PC-3 (cell line): ENCODE measurements at places on chromosomes 12 and 14. TPM values are rescaled to one million over a fixed set of nuclear protein-coding genes. Genes with fewer than 3 reads are reported as not detected.

Gene KRT80
- 19.8 and 30.1 TPM in 2 replicates for total RNA-seq

Gene PTPRQ
- 0.07 TPM in 1 of 2 replicates, not detected in the other for total RNA-seq

Gene IGF1
- not detected in 2 replicates for total RNA-seq

Gene ACOT6
- total RNA-seq: not detected in 2 replicates

Gene ZDHHC22
- 0.15 and 0.81 TPM in 2 replicates for total RNA-seq

Gene DDX47
- total RNA-seq: 58.9 and 59.0 TPM in 2 replicates

Gene KLRD1
- total RNA-seq: 0.06 TPM in 1 of 2 replicates, not detected in the other

Gene PKP2
- 12.7 TPM in 2 replicates for total RNA-seq

Gene CCDC198
- total RNA-seq: 0.15 and 3.3 TPM in 2 replicates

Gene PDE3A
- total RNA-seq: 0.58 and 2.0 TPM in 2 replicates

GRCh38 chr12:91357381-91357780, 174.8 kb upstream of the DCN start:
- peak; percentile 13 for DNase-seq

GRCh38 chr12:129215556-129215955, 362.3 kb downstream of the GLT1D1 start:
- DNase-seq: no peak

DNA sequence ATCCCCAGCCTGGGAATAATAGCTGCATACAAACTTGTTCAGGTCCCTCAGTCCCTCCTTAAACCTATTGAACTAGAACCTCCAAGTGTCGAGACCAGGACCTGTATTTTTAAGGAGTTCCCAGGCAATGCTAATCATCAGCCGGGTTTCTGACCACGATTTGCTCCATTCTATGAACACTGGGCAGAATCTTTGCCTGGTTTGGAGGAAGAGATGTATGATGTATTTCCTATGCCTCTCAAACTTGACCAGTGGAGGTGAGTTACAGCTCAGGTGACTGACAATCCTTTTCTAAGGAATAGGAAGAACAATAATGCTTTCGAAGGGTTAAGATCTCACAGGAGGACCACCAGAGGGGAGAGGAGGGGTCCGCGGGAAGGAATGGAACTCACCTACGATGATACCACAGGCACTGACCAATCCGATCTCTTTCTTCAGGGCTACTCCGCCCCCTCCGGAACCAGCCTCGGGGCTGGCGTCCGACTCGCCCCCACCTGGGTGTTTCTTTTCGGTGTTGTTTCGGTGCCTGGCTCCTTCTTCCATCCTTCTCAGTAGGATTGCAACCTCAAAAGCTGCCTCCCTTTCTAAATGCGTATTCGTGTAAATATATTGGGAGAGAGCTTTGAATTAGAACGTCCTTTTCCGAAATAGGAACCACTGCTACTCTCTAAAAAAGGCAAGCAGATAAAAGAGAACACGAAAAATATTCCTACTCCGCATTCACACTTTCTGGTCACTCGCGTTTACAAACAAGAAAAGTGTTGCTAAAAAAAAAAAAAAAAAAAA, 895 bp downstream of the SLC7A8 start:
- DNase-seq: peak; percentile 35

GRCh38 chr12:53376747-53377146, 3.2 kb upstream of the SP1 start:
- no peak for DNase-seq

GRCh38 chr14:21070610-21071224, 613 bp downstream of the ARHGEF40 start:
- DNase-seq: no peak

GRCh38 chr12:46369474-46370379, 2.8 kb downstream of the SLC38A2 start:
- no peak for DNase-seq

DNA sequence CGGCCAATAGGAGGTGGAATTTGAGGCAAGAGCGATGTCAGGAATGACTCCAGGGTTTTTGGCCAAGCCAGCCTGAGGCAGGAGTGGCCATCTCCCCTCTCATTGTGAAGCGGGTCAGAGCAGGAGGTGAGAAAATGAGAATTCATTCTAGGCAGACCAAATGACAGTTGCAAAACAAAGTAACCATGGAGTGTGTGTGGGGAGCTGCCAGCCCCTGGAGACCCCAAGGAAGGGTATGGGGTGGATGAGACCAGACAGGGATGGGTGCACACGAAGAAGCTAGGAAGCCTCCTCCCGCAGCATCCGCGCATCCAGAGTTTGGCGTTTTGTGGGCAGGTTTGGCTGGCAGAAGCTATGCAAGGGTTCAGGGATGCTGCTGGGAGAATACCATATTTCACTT, 38.8 kb downstream of the FZD10 start:
- DNase-seq: no peak

- DNase-seq: peak; percentile 85
Measured at GRCh38 chr14:65658202-65658601, 245.7 kb downstream of the FUT8 start.

DNA sequence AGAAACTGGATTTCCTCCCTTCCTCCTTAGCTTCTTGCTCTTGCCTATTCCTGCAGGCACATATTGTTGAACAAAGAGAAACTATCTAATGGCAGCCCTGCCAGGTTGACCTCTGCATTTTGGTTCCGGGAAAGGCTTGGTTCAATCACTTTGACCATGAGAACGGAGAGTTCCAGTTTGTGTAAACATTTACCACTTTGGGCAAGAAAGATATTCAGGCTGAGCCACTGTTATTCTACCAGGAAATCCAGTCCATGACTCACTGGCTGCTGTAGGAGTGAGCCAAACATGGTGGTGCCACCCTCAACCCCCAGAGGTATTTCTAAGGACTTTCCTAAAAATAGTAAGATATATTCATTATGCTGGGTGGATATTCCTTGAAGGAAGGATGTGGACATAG, 242.2 kb upstream of the OR4E1 start:
- DNase-seq: peak; percentile 81

- no peak for DNase-seq
Measured at GRCh38 chr12:27338473-27338872, 5.8 kb downstream of the BMAL2 start.

GRCh38 chr12:96308881-96309280, 91.4 kb downstream of the CDK17 start:
- no peak for DNase-seq

- no peak for DNase-seq
Measured at GRCh38 chr14:104784846-104785707, 10.5 kb downstream of the AKT1 start.

DNA sequence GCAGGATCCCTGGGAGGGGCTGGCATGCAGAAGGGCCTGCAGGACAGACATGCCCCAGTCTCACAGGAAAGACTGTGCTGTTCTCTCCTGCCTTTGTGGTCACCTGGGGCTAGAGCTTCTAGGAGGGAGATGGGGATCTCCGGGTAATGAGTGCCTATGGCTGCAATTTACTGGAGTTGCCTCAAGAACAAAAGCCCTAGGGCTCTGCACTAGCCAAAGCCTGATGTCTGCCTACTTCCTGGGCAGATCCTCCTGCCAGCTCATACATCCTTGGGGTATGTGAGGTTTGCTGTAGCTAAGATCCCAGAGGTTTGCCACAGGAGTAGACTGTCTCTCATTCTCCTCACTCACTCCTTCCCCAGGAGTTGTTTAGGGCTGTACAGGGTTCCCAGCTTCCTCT, 106.9 kb upstream of the PPFIA2 start:
- DNase-seq: no peak

GRCh38 chr14:102097441-102098135, 10.7 kb upstream of the HSP90AA1 start:
- DNase-seq: peak; percentile 71

DNA sequence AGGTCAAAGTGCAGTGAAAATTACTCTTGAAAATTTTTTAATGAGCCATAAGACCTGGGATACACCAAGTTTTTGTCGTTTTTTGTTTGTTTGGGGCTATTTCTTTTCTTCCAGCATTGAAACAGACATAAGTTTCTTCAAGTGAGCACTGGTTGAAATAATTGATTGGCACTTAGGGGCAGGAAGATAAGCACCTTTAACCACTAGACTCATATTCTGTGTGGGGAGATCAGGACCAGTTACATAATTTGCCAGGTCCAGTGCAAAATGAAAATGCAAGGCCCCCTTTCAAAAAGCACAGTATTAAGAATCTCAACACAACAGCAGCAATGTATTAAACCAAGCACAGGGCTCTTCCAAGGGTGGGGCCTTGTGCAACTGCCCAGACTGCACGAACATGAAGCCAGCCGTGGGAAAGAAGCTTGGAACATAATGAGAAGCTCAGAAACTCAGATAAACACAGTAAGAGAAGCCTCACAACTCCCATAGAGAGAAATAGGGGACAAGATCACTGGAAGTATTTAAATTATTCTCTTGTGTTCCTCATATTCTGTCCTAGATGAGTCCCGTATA, 3.2 kb upstream of the TCP11L2 start:
- no peak for DNase-seq

DNA sequence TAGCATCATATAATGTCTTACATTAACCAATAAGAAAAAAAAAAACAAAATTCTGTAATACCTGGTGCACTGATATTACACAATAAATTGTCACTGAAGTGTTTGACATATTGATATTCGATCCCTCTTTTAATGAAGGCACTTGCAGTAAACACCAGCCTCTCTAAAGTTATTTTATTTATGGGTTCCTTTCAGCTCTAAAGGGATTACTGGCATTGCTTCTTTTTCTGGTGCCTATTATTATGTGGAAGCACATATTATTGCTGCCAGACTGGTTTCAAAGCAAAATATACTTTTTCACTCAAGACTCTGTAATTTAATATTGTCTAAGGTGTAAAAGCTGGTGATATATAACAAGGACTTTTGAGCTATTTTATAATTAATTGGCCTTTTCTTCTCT, 1090.5 kb downstream of the TRHDE start:
- DNase-seq: no peak

GRCh38 chr12:51183816-51184215, 10.9 kb upstream of the TFCP2 start:
- peak; percentile 1 for DNase-seq

DNA sequence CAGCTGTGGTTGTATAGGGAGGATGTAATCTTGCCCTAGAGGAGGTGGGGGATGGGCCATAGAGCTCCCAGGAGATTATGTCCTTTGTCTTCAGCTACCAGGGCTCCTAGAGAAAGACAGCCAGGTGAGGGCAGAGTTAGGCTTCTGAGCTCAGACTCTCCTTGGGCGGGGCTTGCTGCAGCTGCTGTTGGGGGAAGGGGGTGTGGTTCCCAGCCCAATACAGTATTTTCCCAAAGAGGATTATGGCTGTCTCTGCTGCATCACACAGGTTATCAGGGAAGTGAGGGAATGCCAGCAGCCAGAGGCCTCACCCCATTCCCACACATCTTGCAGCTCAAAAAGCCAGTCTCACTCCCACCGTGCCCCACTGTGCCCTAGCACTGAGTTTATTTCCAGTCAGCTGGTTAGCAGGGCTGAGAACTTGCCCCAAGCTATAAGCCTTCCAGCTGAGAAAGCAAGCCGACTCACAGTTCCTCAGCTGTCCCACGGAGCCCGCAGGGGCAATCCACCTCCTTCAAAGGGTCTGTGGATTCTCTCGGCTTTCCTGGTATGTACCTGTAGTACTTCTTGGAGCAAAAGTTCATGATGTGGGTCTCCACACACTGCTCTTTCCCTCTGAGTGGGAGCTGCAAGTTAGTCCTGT, 217.3 kb upstream of the CPNE8 start:
- DNase-seq: peak; percentile 48

GRCh38 chr12:24681570-24681969, 267.3 kb downstream of the BCAT1 start:
- no peak for DNase-seq

DNA sequence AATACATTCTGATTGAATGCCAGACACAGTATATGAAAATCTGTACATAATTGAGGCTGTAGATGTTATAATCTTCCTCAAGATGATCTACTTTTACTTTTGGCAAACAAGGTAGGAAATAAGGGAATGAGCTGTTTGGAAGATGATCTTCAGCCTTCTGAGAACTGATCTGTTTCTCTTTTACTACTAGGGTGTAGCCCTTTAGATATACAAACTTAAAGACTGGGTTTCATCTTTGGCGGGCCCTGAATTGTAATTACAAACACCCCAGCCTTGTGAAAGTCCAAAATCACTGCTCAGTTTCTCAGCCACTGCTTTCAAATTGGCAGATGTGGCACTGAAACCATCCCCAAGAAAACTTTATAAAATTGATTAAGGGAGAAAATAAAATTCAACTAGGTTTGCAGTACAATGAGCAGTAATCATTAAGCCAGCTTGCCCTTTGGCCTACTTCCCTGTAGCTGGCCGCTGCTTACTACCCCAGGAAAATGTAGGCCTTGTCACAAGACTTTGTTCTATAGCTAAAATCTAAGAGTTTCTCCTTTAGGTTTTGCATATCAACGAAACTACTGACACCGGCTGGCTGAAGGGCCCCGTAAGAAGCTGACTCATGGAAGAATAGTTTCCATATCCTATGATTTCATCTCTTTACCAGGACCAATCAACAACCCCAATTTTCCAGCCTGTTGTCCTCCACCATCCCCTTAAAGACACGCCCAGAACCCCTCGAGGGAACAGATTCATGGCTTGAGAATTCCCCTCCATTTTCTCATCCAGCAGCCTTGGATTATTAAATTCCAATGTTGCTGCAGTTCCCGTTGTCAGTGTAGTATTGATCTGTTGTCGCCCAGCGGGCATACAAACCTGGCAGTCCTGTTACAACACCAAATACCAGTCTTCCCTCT, 210.8 kb downstream of the PCNX1 start:
- DNase-seq: peak; percentile 95

DNA sequence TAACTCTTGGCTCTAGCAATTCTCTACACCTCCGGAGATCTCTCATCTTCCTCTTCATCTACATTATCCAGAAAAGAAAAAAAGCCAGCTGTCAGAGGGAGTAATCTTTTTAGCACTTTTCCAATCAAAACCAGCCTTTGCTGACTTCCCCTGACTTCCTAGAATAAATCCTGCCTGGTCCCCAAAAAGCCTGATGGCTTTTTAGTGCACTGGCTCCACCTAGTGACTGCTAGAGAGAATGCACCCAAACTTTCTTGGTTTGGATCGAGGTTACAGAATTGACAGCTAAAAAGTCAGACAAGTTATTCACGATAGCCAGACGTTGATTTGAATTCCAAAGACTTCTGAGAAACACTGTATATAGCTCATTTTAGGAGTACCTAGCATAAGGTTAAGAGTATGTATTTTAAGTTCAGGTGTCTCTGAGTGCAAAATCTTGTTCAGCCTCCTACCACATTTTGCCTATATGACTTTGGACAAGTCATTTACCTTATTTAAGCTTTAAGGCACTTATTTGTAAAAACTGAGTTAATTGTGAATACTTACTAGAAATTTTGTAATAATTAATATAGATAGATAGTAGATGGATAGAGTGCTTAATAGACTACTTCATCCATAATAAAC, 185.7 kb upstream of the GRIN2B start:
- DNase-seq: peak; percentile 73

DNA sequence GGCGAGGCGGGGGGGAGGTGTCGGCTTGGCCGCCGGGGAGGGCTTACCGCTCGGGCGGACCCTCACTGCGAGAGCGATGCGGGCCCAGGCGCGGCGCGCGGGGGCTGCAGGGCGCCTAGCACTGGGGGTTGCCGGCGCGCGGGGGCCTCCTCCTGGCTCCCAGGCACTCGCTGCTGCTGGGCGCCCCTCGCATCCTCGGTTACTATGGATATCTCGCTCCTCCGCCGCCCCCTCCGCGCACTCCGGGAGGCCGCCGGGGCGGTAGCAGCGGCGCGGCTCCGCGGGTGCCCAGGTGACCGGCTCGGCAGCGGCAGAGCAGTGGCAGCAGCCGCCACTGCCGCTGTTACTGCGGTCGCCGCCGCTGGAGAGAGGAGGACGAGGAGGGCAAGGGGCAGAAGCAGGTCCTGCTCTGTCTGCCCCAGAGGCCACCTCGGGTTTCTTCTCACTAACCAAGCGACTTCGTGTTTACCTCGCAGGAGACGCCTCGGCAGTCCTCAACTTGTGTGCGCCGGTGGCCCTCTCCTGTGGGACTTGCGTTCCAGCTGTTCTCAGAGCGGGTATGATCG, 250.1 kb downstream of the APAF1 start:
- DNase-seq: no peak

GRCh38 chr14:38053666-38054065, 154.0 kb upstream of the SSTR1 start:
- DNase-seq: no peak
